ENCODE measurements at places on chromosomes 2 and 18.

GRCh38 chr2:105760191-105760590, 15.5 kb downstream of the NCK2 start:
- no peak for DNase-seq

DNA sequence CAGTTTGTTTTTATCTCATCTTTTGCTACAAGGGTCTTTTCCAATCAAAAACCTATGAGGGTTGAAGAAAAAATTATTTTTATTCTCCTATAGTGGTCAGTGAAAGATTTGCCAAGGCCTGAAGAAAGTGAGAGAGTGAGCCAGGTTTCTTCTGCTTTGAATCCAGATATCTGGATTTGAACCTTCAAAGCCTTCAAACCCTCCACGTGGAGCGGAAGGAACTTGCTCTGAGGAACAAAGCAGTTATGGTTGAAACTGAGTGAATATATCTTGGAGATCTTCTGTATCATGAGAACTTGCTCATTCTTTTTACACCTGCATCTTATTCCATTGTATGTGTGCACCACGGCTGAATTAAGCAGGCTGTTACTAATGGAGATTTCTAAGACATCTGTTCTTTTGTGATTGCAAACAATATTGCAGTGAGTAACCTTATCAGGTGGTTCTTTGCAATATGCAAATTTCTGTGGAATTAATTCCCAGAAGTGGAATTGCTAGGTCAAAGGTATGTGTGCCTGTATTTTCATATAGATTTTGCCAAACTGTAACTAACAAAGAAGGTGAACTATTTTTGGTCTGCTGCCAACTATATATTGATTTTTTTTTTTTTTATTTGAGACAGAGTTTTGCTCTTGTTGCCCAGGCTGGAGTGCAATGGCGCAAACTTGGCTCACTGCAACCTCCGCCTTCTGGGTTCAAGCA, 147.9 kb downstream of the B3GNT2 start:
- no peak for DNase-seq

DNA sequence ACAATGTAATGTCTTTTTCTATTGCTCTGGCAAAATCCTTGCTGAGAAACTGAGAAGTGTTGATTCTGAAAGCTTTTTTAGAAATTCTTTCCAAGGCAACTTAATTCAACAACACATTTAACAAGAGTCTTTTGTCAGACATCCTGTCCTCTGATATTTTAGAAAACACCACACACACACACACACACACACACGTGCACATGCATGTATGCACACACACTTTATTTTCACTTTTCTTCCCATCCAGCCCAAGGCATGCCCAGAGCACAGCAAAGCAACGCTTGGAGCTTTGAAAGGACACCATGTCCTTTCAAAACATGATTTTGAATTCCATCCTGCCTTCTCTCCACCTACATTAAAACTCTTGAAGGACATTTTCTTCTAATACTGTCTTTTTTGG, 116.1 kb downstream of the ATL2 start:
- no peak for DNase-seq

GRCh38 chr2:111227716-111228141, 107.0 kb downstream of the BCL2L11 start:
- no peak for DNase-seq

GRCh38 chr2:26455037-26455669, 22.8 kb downstream of the OTOF start:
- no peak for DNase-seq

- DNase-seq = no peak
These were observed 8.7 kb upstream of the HNMT start for GRCh38 chr2:137955536-137955935.

- DNase-seq = peak; percentile 16
These were observed 48.5 kb upstream of the ASPRV1 start for GRCh38 chr2:70009762-70010575.

- DNase-seq = no peak
These were observed 34.0 kb downstream of the PIGN start for GRCh38 chr18:62152844-62153243.

- DNase-seq = no peak
These were observed 3.0 kb downstream of the BUB1 start for GRCh38 chr2:110674620-110675555.

GRCh38 chr2:192230889-192231453, 36.2 kb upstream of the TMEFF2 start:
- DNase-seq = no peak

- no peak for DNase-seq
These were observed 17.2 kb downstream of the SNORC start for GRCh38 chr2:232887171-232887850.

- DNase-seq = no peak
These were observed 16.2 kb downstream of the NEDD4L start for GRCh38 chr18:58060254-58060653.

DNA sequence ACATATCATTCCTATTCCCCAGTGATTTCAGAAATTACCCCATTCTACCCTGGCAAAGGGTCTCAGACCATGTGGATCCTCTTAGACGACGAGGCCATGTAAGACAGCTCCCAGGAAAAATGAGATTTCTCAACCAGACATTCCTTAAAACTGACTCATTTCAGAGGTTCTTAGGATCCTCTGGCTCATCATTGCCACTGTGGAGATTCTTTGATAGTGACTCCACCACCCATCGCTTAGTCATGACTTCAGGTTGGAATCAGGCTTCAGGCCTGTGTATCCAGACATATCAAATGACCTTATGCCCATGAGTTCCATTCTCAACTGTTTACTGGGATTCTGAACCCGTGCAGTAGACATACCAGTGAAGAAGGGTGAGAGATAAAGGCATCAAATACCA, 245.6 kb upstream of the TCF4 start:
- DNase-seq = peak; percentile 83

- no peak for DNase-seq
These were observed 10.7 kb downstream of the ACP1 start for GRCh38 chr2:275466-275865.

DNA sequence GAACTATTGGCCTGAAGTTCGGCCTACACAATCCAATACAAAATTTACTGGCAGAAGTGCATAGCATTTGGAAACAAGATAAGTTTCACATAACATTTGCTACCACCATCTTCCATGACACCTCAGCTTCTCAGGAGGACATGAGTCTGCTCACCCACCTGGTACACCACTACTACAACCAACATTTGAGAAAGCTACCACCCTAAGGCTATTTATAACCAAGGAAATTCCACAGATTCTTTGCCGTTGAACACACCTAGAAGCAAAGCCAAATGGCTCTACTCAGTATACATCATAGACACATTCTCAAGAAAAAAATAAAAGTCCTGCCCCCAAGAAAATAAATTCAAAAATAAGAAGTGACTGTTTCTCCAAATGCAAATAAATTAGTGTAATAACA, 145.3 kb downstream of the SPAG16 start:
- DNase-seq = no peak

GRCh38 chr2:84694088-84694622, 177.9 kb downstream of the DNAH6 start:
- DNase-seq = no peak

DNA sequence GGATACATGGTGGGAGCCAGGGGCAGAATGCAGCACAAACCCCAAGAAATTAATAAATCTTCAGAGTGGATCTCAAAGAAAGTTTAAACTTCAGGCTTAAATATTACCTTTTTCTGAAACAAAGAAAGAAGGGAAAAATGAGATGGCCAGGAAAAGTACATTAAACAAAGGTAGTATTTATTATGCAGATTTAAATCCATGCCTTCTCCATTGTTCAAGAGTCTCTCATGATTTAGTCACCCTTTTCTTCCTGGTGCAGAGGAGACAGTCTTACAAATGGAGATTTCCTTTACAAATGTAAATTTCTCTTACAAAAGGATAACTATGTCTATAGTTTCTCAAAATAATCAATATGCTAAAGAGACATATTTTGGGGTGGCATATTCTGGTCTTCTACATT, 33.4 kb upstream of the PPM1B start:
- DNase-seq = no peak

DNA sequence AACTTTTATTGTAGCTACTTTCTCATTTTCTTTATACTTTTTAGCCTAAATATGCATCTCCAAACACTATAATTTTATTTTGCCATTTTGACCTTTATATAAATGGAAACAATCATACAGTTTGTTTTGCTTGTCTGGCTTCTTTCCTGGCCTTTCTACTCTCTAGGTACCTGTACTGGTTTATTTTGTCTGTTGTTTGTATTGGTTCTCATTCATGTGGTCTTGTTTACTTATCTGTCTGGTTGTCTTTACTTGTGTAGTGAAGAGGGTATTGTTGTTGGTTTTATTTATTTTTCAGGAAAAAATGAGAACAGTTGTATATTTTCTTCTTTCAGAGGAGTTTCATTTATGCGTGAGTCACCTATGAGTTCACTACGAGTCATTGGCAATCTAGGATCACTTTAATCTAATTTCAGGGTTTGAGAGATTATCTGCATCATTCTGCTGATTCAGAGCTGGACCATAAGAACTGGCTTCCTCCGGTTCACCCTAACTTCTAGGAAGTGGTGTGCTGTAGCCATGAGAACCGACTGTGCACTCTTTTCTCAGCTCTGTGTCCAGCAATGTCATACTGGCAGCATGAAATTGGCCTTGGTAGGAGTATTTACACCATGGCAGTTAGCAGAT, 33.1 kb upstream of the HDAC4 start:
- no peak for DNase-seq

DNA sequence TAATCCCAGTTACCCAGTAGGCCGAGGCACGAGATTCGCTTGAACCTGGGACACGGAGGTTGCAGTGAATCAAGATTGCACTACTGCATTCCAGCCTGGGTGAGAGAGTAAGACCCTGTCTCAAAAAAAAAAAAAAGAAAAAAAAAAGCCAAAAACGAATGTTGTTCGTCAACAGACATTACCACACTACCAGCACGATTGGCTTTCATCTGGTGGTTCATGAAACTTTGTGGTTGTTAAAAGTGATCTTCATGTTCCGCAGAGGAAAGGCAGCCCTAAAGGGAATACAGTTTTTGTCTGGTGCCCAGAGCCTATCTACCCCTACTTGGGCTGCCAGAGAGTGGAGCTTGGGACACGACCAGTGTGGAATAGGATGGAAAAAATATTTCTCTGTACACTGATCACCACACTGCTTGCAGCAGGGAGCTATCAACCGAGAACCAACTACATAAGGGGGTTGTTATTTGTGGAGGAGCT, 13.6 kb upstream of the CXCR4 start:
- DNase-seq = no peak

GRCh38 chr2:219737270-219737691, 109.9 kb downstream of the SLC4A3 start:
- DNase-seq = no peak

DNA sequence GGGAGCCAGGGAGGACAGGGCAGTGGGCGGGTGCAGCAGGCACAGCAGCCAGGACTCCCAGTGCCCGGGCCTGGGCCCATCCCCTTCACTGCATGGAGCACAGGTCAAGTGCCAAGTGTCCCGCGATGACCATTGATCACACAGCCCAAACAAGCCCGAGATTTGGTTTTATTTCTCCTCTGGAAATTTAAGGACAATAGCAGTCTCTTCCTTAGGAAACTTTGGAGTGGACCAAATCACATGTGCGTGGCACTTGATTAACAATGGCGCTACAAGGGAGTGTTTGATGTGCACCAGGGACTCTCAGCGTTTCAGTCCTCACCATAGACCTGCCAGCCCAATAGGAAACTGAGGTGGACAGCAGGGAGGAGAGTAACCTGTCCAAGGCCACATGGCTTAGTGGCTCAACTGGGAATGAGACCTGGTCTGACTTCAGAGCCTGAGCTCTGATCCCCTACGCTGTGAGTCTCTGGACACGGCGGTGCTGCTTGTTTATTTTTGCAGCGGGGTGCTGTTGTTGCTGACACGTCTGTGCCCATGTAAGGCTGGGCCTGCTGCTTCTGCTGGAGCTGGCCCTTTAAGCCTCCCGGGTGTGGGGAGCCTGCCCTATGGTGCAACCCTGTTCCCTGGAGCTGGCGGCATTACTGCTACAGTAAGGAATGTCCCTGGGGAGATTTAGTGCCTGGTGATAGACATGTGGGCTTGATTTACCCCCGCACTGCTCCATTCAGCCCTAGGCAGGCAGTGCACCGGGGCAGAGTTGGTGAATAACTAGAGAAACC, 194.2 kb downstream of the INHBB start:
- peak; percentile 8 for DNase-seq

GRCh38 chr2:31266804-31267203, 32.9 kb downstream of the EHD3 start:
- DNase-seq = no peak

DNA sequence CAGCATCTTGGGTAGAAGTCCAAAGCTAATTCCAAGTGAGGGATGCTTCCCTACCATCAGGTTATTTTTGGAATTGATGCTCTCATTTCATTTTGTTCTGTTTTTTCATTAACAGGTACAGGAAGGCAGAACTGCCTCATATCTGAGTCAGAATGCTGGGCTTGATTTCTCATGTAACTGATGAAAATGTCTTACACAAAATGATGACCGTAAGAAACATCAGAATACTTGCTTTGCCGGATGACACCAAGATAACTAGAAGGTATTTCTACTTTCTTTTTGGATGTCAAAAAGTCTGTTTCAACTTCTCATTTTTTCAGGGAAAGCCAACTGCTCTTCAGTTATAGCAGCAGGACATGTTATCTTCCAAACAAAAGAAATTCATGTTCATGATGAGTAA, 62.6 kb downstream of the ETAA1 start:
- DNase-seq = no peak

DNA sequence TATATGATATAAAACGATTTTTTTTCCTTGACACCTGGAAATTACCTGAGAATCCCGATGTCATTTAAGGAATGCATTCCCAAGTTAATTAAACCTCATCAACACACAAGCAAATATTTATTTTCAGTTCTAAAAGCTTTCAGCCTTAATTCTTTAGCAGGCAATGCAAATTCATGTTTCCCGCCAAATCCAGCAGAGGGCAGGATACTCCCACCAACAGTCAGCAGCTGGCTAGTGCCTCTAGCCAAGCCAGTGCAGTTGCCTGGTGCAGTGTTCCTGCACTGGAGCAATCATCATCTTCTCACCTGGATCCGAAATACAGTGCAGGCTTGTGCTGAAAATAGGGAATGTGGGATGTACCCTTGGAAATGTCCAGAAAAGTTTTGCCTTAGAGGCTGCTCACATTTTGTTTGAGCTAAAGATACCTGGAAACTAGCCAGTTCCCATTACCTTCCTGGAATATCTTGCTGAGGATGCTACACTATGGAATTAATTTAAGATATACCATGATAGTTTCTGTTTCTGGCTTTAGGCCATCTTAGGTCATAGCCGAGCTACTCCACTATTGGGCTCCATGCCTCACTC, 48.4 kb upstream of the CYTIP start:
- no peak for DNase-seq

DNA sequence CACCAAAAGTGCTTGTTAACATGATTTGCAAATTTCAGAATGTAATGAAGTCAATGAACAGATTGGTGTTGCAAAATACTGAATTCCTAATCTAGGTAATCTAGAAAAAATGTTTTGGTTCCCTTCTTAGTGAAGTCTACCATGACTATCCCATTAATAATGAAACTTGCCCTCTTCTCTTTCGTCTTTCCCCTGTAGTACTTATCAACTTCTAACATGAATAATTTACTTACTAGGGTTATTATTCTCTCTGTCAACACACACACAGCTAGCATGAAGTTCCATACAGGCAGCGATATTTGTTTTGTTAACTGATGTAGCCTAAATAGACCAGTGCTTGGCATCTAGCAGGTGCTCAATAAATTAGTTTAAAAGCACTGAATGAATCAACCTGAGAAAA, 160.2 kb downstream of the NCK2 start:
- no peak for DNase-seq

Measured in epithelial cell of prostate (primary cell).